ENCODE measurements at places on chromosomes 13 and 19.

DNA sequence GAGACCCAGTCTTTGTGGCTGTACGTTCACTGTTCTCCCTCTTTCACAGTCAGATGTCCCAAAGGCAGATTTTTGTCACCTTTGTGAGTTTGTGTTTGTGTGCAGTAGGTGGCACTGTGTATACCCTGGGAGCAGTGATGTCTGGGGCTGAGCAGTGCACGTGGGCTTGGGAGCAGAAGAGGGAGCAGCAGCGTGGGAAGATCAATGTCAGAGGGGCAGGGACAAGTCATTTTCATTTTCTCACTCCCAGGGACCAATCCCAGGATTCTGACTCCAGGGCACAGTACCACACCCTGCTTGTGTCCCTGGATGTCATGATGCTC, 2.0 kb upstream of the PSG6 start:
- no peak for DNase-seq

GRCh38 chr13:110331362-110331761, 24.3 kb downstream of the COL4A2 start:
- no peak for DNase-seq

DNA sequence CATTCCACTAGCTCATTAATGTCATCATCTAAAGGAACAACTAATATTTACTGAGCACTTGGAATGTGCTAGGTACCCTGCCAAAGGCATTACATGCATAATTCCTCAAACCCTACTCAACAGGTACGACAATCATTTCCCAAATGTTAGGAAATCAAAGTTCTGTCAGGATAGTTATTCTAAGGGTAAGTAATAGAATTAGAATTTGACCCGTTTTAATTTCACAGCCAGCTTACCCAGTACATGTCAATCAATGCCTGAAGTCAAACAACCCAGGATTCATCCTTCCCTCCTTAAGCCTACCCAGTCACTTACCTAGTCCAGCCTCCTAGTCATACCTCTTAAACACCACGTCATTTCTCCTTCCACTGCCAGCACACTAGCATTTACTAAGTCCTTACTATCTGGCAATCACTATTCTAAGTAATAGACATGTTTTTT, 2.4 kb downstream of the LNX2 start:
- no peak for DNase-seq

- no peak for DNase-seq
Measured at GRCh38 chr13:88602786-88603777, 931.9 kb downstream of the SLITRK5 start.

DNA sequence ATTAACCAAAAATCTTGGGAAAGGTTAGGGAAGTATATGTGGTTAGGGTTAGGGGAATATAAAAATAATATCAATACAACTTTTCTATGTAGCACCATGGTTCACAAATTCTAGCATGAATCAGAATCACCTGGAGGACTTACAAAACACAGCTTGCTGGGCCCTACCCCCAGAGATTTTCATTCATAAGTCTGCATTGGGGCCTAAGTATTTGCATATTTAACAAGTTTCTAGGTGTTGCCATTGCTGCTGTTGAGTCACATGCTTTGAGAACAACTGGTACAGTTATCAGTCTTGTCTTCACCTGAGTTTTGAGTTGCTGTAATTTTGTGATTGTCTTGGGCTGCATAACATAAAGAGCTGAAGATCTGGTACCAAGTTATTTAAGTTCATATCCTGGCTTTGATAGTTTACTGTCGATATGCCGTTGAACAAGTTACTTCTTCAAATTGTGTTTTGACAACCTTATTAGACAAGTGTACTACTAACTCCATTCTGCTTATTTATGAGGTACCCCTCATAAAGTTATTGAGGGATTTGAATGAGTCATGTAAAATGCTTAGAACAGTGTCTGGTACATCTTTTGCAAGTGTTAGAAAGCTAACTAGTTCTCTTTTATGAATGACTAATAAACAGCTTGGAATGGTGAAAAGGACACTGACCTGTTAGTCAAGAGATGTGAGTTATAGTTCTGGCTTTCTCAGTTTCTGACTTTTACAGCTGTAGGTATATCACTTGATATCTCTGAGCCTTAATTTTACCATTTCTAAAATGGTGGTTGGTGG, 132.9 kb downstream of the PAN3 start:
- no peak for DNase-seq

DNA sequence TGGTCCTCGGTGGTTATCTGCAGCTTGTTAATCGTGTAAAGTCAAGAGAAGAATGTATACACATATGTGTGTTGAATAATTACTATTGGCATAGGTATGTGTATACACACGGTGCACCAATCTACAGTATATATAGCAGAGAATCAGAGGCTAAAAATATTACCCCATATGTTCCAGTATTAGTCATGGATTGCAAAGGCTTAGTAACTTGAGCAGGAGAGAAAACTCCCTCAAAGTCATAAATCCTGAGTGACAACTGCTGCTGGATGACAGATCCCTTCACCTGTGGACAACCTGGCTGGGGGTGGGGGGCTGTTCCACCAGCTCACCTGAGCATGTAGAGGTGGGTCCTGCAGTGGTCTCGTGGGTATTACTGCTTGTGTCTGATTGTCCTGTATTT, 185.0 kb downstream of the ZNF536 start:
- DNase-seq: no peak

DNA sequence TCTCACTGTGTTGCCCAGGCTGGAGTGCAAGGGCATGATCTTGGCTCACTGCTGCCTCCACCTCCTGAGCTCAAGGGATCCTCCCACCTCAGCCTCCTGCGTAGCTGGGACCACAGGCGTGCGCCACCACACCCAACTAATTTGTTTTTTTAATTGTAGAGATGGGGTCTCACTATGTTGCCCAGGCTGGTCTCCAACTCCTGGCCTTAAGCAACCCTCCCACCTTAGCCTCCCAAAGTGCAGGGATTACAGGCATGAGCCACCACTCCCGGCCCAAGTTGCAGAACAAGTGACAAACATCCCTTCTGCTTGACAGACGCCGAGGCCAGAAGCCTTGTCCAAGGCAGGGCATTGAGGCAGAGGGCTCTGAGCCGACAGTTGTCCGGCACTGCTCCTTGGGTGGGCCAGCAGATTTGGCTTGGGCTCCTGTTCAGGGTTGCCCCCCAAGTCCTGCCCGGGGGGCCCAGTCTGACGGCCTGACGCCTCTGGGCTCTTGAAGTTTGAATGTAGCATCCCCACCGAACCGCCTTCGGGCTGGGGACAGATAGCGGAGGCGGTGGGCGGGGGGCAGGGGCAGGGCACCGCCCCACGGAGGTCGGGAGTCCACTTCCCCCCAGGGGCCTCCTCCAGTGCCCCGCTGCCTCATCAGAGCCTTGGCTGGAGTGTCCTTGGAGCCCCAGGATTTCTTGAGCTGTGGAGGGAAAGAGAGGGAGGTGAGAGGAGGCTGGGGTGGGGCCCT, 5.7 kb upstream of the SPACA4 start:
- no peak for DNase-seq

Data from GM18507 (cell line).